ENCODE measurements at places on chromosomes 7 and 10.

- no peaks in the 10 kb centered on the region for H3K4me1 ChIP-seq
- H3K4me3 ChIP-seq: no peak overlapping the region
- H3K27me3 ChIP-seq: no peaks in the 10 kb centered on the region
These were observed 106.2 kb upstream of the GLCCI1 start for GRCh38 chr7:7862393-7862792.

DNA sequence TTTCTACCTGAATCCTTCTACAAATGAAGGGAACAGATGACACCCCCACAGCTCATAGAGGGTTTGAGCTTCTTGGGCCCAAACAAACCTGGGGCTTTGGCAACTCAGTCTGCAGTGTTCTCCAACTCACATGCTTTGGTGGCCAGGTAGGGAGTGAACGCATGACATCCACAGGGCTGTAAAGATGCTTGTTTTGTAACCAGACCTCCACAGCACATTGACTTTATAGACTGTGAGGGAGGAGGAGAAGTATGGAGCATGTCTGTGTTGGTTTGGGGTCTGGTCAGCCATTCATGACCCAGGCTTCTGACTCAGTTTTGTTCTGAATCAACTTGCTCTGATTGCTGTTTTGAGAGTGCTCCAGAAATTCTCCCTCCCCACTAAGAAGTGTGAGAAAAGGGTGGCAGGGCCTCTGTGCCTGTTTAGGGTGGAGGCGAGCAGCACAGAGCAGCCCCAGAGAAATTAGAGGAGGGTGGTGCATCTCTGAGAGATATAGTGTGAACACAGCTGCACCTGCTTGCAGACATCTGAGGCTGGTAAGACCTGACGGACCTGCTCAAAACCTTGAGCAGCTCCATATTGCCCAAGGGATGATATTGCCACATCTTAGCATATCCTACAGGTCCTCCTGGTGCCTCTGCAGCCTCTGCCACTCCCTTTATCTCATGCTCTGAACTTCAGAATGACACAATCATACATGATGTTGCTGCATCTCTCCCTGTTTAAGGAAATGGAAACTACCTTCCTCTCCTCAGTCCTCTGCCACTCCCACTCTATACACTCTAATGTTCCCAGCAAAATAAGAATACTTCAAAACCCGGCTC, 287.7 kb downstream of the ABCA13 start:
- no peaks in the 10 kb centered on the region for H3K36me3 ChIP-seq
- no peak overlapping the region for H3K4me3 ChIP-seq

GRCh38 chr7:111103678-111104274, 12.8 kb downstream of the LRRN3 start:
- no peaks in the 10 kb centered on the region for H3K4me1 ChIP-seq
- no peak overlapping the region for H3K27ac ChIP-seq
- no peaks in the 10 kb centered on the region for H3K27me3 ChIP-seq
- no peak for DNase-seq
- no peaks in the 10 kb centered on the region for H3K36me3 ChIP-seq
- H3K4me3 ChIP-seq: no peak overlapping the region

GRCh38 chr10:23457632-23458417, 18.9 kb downstream of the OTUD1 start:
- no peaks in the 10 kb centered on the region for H3K27me3 ChIP-seq
- H3K4me1 ChIP-seq: no peaks in the 10 kb centered on the region
- no peak overlapping the region for H3K4me3 ChIP-seq
- no peak overlapping the region for H3K27ac ChIP-seq
- no peaks in the 10 kb centered on the region for H3K36me3 ChIP-seq

- H3K27me3 ChIP-seq: no peaks in the 10 kb centered on the region
- H3K27ac ChIP-seq: no peak overlapping the region
- H3K4me1 ChIP-seq: no peaks in the 10 kb centered on the region
- no peak for DNase-seq
- no peaks in the 10 kb centered on the region for H3K36me3 ChIP-seq
These were observed 595.0 kb downstream of the GRM8 start for GRCh38 chr7:126657599-126658358.

All from CD14-positive monocyte (primary cell).